ENCODE measurements at places on chromosomes 3 and 15. TPM values are rescaled to one million over a fixed set of nuclear protein-coding genes. Genes with fewer than 3 reads are reported as not detected.

DNA sequence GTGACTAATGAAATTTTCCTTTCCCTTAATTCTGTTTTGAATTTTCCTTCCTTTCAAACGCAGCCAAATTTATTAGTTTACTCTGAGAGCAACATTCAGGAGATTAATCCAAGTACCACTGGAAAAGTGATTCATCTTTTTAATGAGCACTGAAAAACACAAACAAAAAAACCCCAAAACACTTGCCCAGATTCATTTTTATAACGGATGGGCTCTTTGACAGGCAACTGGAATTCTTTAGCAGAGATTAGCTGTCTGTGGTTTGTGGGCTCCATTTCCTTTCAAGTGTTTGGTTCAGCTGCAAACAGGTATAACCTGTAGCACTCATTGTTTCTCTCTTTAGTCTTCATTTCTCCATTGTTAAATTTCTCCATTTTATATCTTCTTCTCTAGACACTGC lies 3.1 kb upstream of the POLR2M start:
- DNase-seq = no peak

DNA sequence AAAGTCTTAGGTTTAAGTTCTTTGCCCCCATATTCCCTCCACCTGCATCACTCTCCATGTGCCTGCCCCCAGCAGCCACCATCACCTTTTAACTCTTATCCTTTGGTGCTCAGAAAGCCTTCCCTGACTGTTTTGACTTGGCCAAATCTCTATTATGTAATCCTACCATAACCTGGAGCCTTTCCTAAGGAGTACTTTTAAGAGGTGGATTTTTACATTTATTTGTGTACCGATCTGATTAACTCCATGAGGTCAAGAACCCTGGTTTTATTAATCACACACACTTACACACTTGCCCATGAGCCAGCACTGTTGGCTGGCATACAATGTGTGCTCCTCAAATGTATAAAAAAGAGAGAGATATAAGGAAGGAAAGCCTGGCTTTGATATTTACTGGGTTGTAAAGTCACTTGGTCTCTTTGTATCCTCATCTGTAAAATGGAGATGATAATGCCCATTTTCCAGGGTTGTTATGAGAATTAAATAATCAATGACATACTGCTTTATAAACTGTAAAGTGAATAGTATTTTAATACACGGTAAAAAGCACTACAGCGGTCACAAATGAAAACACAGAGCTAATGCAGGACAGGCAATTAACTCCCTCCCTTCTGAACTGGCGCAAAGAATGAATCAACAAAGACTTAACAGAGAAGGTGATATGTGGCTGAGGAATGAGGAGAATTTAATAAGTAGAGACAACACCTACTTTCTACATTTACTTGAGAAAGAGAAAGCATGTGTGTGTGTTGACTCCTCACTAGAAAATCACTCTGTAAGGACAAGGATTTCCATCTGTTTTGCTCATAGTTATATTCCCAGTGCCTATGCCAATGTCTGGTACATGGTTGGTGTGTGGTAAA lies 45.4 kb downstream of the ATP13A4 start:
- DNase-seq = peak; percentile 21

GRCh38 chr3:128217702-128218547 lies 64.6 kb downstream of the EEFSEC start:
- DNase-seq = no peak

- no peak for DNase-seq
These were observed 24.0 kb upstream of the LIPC start for GRCh38 chr15:58407778-58408177.

GRCh38 chr3:14352002-14352627 lies 50.3 kb upstream of the SLC6A6 start:
- DNase-seq = no peak

DNA sequence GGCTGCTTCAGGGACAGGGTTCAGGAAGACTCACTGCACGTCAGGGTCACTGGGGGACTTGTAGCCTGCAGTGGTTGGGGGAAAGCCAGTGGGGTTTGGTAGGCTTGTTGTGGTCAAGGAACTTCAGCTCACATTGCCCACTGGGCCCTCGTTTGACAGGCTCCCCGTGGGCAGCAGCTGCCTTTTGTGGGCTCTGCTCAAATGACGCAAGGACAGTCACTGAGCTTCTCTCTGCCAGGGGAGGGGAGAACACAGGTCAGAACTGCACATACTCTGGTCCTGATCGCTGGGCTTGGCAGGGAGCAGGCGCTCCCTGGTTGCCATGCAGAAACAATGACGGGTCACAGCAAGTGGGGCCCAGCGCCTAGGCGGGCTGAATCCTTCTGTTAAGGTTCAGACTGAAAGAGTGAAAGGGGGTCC lies 45.5 kb downstream of the FAM174B start:
- no peak for DNase-seq

Gene EXOSC7
- total RNA-seq = 63.3 TPM

Gene DUOXA2
- not detected for total RNA-seq

Gene BNC1
- 167 TPM for total RNA-seq

DNA sequence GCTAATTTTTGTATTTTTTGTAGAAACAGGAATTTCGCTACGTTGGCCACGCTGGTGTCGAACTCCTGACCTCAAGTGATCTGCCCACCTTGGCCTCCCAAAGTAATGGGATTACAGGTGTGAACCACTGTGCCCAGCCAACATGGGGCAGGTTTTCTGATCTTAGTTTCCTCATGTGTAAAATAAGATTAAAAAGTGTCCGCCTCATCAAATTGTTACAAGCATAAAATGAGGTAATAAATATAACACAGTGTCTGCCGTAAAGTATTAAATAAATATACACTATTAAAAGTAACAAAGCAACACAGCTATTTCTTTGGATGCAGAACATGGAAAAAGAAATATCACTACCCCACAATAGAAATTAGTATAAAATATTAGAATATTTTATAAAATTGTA lies 16.4 kb upstream of the COMMD2 start:
- no peak for DNase-seq

DNA sequence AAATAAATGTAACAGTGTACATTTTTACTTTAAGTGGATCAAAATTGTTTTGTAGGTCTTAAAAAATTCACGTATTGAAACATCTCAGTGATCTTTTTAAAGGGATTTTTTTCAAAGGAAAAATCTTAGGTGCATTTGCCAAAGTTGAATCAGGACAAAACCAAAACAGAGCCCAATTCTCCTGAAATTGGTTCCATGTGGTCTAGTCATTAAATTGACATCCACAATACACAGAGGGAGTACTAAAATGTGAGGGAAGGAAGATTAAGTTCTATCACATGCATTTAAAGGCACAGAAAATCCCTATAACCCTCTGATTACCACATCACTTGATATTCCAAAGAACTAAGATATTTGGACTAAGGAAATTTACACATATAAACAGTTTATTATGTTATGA lies 39.3 kb upstream of the HDC start:
- DNase-seq = no peak

DNA sequence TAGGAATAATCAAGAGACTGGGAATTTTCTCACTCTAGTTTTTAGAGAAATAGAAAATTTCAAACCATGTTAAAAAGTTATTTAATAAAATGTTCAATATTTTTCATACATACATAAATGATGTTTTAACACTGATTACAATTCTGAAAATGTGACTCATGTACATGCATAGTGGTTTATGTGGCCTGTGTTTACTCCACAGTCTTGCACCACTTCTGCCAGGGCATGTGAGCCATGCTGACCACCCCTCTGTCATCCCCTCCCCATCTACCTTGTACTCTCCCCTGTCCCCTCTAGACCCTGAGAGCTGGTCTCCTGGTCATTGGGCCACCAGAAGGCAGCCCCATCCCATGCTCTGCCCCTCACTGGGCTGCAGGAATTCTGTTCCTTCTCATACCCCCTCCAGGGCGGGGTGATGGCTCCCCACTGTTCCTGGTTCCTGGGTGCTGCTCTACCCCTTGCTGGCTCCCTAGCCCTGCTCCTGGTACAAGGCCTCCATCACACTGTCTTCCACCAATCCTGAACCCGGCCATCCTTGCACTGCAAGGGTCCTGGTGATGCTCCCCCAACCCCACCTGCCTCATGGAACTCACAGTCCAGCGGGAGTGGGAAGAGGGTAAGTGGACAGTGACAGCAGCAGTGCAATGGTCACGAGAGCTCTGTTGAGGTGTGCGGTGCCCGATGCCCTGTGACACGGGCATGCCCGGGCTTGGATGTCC lies 24.2 kb upstream of the SLC41A3 start:
- no peak for DNase-seq

Gene OR5H2
- not detected for total RNA-seq

DNA sequence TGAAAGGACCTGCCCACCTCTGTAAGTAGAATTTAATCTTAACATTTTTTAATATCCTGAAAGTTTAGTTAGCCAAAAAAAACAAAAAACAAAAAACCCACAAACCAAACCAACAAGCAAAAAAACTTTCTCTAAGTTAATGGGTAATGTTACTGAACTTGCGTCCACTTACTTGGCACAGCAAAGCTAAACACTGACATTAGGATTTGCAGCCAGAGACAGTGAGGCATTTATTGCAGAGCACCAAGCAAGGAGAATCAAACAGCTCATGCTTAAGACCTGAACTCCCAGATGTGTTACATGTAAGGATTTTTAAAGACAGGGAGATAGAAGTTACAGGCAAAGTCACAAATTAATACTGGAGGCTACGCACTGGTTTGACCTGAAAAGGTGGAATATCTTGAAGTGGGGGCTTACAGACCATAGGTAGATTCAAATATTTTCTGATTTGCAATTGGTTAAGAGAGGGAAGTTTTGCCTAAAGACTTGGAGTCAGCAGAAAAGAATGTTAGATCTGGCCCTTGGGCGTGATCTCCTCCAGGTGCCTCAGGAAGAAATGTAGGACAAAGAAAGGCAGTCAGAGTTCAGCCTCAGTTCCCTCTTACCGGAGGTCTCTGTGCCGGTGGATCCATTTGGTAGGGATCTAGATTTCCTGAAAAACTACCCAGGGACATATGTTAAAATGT lies 205.0 kb downstream of the ADAMTSL3 start:
- peak; percentile 67 for DNase-seq

GRCh38 chr3:188262913-188263683 lies 109.1 kb downstream of the LPP start:
- peak; percentile 75 for DNase-seq

Gene SORD
- total RNA-seq = 44.0 TPM

GRCh38 chr3:98612587-98612986 lies 19.2 kb upstream of the CPOX start:
- no peak for DNase-seq

Gene MAP6D1
- 1.5 TPM for total RNA-seq

Gene EHHADH
- total RNA-seq = 5.5 TPM

Gene SACM1L
- 27.9 TPM for total RNA-seq

- DNase-seq = no peak
These were observed 89.9 kb upstream of the DCBLD2 start for GRCh38 chr3:98991393-98991792.

DNA sequence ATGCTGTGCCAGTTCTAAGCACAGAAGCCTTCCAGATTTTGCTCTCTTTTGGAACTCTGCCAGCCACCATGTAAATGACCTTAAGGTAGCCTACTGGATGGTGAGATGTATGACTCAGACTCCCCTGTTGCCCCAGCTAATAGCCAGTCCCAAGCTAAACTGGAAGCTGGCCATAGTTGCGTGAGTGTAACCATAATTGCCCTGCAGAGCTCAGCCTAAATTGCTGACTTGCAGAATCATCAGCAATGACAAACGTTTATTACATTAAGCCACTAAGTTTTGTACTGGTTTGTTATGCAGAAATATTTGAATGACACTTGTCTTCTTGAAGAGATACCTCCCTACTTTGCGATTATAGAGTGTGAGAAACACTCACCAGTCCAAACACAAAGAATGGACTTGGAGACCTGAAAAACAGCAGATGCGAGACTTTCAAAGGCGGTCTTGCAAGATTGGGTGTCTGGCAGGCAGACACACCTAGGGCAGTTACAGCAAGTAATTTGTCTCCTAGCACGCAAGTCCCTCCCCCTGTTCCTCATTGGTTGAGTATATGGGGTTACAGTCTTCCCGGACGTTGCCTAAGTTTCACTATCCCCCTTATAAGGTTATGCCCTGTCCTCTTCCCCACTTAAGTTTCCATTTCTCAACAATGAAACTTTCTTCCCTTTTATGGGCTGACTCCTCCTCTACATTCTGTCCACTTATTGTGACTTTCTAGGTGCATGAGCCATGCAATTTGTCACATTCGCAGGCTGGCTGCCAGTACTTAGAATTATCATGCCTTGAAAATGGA lies 83.6 kb upstream of the XCR1 start:
- DNase-seq = peak; percentile 51

- DNase-seq = no peak
These were observed 232.2 kb upstream of the FEZF2 start for GRCh38 chr3:62605413-62606068.

GRCh38 chr3:149180057-149180573 lies 41.5 kb downstream of the CP start:
- peak; percentile 88 for DNase-seq

DNA sequence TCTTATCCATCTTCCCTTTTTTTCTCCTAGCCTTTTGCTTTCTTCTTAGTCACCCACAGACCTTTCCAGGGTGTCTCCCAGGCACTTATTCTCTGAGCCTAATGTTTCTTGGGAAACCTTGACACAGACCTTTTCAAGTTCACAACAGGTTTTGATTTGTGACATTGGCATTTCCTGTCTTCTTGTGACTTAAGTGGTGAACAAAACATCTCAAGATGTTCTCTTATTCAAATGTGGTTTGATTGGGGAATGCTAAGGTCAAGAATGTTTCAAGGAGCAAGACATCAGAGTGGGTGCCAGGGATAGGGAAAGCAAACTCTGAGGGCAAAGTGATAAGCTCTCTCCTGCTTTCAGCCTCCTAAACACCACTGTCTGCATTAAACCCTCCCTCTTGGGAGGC lies 68.2 kb upstream of the GSK3B start:
- no peak for DNase-seq

DNA sequence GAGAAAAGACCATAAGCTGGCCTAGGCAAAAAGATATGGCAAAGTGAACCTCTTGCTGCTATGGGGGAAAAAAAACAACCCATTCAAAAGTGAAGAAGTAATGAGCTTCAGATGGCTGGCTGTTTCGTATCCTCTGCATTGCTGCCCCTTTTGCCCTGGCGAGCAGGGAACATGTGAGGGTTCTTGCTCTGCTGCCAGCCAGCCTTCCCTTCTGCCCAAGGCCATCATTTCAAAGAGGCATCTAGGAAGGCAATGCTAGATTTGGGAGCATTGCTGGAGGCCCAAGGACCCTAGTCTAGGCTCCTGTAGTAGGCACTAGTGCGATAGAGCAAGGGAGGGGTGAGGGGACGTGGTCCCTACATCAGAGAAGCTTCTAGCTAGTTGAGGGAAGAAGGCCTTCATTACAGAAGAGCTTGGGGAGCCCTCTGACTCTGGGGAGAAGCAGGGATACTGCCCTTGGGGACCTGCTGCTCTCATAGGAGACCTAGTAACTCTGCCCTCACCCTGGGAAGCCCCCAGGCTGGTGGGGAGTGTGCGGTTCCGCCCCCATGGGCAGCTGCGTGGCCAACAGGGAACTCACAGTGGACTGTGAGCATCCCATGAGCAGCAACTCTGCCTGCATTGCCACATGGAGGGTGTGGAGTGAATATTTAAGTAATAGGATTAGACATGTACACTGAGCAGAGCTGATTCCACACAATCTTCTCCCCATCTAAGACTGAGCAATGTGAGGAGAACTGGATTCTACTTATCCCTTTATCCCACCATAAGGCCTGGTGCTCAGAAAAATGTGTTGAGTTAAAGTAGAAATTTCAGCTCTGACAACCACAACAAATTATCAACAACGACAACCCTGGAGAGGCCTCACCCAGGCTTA lies 21.3 kb downstream of the ITGA11 start:
- no peak for DNase-seq

GRCh38 chr3:4147556-4148118 lies 155.5 kb upstream of the SETMAR start:
- no peak for DNase-seq
